ENCODE measurements at places on chromosomes 12 and 14. TPM values are rescaled to one million over a fixed set of nuclear protein-coding genes. Genes with fewer than 3 reads are reported as not detected.

The MVK gene
- 51.5 TPM for total RNA-seq

The AQP6 gene
- total RNA-seq = not detected

The GALNT9 gene
- total RNA-seq = not detected

The UNC79 gene
- total RNA-seq = 0.33 TPM

The TAS2R20 gene
- total RNA-seq = 5.7 TPM

The CDH24 gene
- 4.2 TPM for total RNA-seq

The ASPG gene
- total RNA-seq = 0.09 TPM

The SAMD15 gene
- total RNA-seq = 2.5 TPM

The BCL11B gene
- 8.3 TPM for total RNA-seq

The RNASE9 gene
- total RNA-seq = not detected

The DAAM1 gene
- 35.0 TPM for total RNA-seq

The LIN7A gene
- not detected for total RNA-seq

The TC2N gene
- total RNA-seq = 32.0 TPM

The OTOGL gene
- total RNA-seq = not detected

The CREBL2 gene
- 40.2 TPM for total RNA-seq

The AQP5 gene
- 0.50 TPM for total RNA-seq

The KCNA1 gene
- total RNA-seq = not detected
